ENCODE measurements at places on chromosomes 1 and 21. TPM values are rescaled to one million over a fixed set of nuclear protein-coding genes. Genes with fewer than 3 reads are reported as not detected.

CFAP45 gene
- 0.67 TPM for total RNA-seq

MATN1 gene
- not detected for total RNA-seq

SPRR2F gene
- not detected for total RNA-seq

PCAT6 gene
- not detected for total RNA-seq

FCGR1A gene
- not detected for total RNA-seq

DNA sequence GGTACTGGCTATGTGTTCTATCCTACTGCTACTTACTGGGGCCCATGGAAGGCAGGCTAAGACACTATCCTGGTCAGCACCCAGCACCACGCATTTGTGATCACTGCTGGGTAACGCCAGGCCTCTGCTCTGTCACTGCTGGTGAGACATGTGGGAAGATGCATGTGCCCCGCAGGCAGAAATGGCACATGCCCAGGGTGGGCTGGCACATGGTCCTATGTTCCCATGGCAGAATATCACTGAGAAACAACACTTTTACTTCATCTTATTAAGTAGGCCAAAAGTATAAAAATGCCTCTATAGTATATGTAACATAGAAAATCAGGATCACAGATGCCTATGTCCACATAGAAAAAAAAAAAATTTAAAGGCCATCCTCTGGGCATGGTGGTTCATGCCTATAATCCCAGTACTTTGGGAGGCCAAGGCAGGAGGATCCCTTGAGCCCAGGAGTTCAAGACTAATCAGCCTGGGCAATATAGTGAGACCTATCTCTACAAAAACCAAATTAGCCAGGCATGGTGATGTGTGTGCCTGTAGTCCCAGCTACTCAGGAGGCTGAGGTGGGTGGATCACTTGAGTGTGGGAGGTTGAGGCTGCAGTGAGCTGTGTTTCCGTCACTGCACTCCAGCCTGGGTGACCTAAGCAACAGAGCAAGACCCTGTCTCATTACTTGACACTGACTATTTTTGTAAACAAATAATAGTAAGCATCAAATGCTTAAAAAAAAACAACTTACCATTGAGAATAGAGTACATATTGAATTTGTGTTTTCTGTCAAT, 11.5 kb downstream of the DDX59 start:
- DNase-seq: no peak

DNA sequence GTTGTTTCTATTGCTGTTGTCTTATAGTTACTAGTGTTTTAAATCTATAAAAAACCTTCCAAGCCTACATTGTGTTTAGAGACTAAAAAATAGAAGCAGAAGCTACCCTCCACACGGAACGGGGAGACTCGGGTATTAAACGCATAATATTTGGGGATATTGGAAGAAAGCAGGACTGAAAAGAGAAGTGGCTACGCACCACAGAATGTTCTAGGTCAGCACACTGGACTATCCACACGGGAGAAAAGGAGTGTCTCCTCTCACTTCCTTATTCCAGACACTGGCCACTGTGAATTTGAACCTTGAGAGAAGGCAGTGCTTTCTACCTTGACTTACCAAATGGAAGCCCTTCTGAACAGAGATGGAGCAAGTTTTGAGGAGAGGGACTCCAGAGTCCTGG, 1.0 kb upstream of the OR10J4 start:
- no peak for DNase-seq

GRCh38 chr1:67556297-67556900, 126.2 kb upstream of the SERBP1 start:
- DNase-seq: no peak

- no peak for DNase-seq
Measured at GRCh38 chr1:65467536-65467935, 47.1 kb downstream of the LEPR start.

- no peak for DNase-seq
Measured at GRCh38 chr1:192797891-192798290, 10.9 kb upstream of the RGS2 start.

DNA sequence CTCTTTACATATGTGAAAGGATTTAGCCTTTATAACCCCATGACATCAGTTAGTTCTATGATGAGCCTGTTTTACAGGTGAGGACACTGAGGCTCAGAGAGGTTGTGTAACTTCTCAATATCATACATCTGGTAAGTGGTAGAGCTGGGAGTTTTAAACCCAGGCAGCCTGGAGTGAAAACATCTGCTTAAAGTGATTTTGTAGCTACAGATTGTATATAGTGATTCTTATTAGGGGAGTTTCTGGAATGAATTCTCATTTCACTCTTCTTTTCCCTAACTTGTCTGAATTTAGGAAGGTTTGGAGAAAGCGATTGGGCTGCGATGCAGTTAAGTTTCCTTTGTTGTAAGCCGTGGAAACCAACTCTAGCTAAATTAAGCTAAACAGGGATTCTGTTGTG, 175.6 kb downstream of the CAMTA1 start:
- no peak for DNase-seq

GRCh38 chr21:40623528-40623927, 223.4 kb downstream of the DSCAM start:
- DNase-seq: no peak

GRCh38 chr1:31193729-31194128, 46.0 kb downstream of the NKAIN1 start:
- DNase-seq: no peak

Data from CD4-positive, alpha-beta memory T cell (primary cell).